ENCODE measurements at places on chromosomes 12 and 14.

GRCh38 chr12:124971603-124972002, 17.3 kb downstream of the DHX37 start:
- DNase-seq, result no peak

- no peak for DNase-seq
Observed at GRCh38 chr14:73783107-73783727, 68.4 kb upstream of the PTGR2 start.

- DNase-seq, result no peak
Observed at GRCh38 chr12:76030341-76031080, 1.1 kb downstream of the PHLDA1 start.

- DNase-seq, result no peak
Observed at GRCh38 chr12:120654656-120655055, 14.2 kb downstream of the CABP1 start.

DNA sequence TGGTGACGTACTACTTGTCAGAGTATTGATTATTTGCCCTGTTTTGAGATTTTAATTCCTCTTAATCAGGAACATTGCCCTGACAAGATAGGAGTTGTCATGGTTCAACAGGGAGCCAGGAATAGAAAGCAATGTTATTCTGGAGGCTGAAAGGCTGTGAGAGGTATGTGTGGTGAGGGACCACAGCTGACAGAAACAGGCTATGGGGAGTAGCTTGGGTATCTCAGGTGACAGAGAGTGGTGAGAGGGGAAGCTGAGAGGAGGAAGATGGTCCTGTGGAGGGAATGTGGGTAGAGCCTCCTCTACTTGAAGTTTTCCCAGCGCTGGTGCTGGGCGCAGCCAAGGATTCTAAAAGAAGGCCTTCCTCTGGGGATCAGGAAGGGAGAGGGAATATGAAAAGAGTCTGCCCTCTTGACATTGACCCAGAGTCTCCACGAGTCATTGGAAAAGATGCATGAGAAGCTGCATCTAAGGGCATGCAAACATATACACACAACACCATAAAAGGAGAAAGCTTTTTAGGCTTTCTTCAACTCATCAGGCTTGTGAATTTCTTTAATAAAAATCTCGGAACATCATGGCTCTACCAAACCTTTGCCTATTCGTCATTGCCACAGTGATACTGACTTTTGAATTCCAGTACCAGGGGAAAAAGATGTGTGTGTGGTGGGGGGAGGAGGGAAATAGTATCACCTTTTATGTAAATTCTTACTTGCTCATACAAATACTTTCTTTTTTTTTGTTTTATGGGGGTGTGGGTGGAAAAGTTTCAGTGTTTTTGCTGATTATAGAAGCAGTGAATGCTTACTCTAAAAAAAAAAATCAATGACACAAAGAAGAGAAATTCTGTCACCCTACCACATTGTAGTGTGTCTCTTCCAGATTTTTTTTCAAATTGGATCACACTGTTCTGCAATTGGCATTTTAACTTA, 39.9 kb upstream of the DHRS7 start:
- no peak for DNase-seq

GRCh38 chr12:111034886-111035577, 114.7 kb upstream of the MYL2 start:
- DNase-seq, result no peak

DNA sequence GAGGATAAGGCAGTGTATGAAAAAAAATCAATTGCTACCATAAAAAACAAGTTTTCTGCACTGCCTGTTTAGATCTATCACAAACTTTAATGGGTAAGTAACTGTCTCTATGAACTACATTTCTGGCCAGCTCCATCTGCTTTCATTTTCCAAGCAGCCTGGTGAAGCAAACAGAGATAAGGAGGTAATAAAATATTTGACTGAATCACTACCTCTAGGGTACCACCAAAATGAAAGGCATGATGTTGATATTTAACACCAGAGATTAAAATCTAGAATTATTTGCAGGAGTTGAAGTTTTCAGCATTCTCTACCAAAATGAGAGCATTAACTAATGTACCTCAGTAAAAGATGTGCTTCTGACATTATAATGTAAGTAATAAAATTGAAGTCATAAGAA, 863.5 kb upstream of the MGAT4C start:
- DNase-seq, result no peak

GRCh38 chr14:88210426-88210825, 112.6 kb downstream of the KCNK10 start:
- no peak for DNase-seq

- DNase-seq, result no peak
Observed at GRCh38 chr12:12916135-12916944, 25.0 kb downstream of the GPRC5A start.

GRCh38 chr14:20031058-20031457, 4.8 kb downstream of the OR4K13 start:
- DNase-seq, result no peak

GRCh38 chr14:90696720-90697119, 119.5 kb downstream of the TTC7B start:
- no peak for DNase-seq

GRCh38 chr14:105314287-105315200, at the start of gene PACS2:
PACS2 (plus strand) TSS chr14:105314748; CDS start chr14:105314919, 171 bp downstream.
- no peak for DNase-seq

DNA sequence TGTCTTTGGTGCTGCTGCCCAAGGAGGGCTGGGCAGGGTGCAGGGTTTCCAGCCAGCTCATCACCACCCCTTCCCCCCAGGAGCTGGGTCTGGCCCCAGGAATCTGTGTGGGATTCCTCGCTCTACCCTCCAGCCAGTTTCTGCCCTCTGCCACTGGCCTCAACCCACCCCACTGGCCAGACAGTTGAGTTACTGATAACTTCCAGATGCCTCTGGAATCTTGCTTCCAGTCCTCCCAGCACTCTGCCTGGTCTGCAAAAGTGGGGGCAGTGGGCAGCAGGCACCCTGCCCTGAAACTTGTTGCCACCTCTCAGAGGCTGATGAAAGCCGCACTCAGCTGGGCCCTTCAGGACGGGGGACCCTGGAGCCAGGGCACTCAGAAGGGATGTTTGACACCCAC, 20.1 kb upstream of the TBX3 start:
- no peak for DNase-seq

DNA sequence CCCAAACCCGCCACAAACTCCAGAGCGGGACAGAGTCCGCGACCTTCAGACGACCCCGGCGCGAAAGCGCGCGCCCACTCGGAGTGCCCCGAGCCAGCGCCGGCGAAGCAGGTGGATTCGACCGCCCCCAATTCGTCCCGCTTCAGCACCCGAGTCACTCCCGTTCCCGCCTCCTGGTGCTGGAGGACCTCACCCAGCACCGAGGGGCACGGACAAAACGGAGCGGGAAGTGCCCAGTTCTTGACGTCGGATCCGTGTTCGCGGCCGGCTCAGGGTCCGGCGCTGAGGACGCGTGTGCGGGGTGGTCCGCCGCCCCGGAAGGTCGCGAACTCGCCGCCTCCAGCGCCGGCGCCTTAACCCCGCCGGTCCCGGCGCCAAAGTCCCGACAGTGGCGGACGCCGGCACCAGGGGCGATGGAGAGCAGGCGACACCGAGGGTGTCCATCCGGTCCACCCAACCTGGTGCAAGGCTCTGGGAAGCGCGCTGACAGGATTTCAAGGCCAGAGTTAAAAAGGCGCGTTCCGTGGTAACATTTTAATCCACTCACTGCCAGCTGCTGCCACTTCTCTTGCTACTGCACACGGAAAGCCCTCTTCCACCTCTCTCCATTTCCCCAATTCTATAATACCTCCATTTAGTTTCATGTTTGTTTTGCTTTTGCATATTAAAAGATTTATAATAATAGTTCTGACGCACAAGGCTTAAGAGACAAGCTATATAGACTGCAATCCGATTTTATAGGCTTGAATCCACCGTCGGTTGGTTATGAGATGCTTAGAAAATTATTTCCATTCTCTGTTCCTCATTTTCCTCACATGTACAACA, 240.0 kb upstream of the CPNE8 start:
- no peak for DNase-seq

GRCh38 chr12:49632986-49633702, 9.8 kb downstream of the PRPF40B start:
- no peak for DNase-seq

- DNase-seq, result no peak
Observed at GRCh38 chr12:7042842-7043241, 17.7 kb upstream of the C1S start.

GRCh38 chr12:49236423-49236822, 28.5 kb upstream of the TUBA1C start:
- DNase-seq, result no peak

- no peak for DNase-seq
Observed at GRCh38 chr14:29056041-29056566, 289.5 kb downstream of the FOXG1 start.

- no peak for DNase-seq
Observed at GRCh38 chr12:48924617-48925303, 532 bp downstream of the FKBP11 start.

DNA sequence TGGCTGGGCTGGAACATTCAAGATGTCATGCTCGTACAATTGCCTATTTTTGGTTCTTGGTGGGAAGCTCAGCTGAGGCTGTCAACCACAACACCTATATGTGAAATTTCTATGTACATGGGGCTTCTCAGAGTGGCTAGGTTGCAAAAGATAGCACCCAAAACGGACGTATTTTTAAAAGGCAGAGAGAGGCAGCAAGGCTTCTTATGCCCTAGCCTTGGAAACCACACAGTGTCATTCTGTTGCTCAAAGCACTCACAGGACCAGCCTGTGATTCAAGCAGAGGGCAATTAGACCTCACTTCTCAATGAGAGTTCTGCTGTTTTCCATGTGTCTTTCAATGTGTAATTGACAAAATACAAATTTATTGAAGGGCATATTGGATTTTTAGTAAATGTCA, 134.0 kb downstream of the GXYLT1 start:
- no peak for DNase-seq

DNA sequence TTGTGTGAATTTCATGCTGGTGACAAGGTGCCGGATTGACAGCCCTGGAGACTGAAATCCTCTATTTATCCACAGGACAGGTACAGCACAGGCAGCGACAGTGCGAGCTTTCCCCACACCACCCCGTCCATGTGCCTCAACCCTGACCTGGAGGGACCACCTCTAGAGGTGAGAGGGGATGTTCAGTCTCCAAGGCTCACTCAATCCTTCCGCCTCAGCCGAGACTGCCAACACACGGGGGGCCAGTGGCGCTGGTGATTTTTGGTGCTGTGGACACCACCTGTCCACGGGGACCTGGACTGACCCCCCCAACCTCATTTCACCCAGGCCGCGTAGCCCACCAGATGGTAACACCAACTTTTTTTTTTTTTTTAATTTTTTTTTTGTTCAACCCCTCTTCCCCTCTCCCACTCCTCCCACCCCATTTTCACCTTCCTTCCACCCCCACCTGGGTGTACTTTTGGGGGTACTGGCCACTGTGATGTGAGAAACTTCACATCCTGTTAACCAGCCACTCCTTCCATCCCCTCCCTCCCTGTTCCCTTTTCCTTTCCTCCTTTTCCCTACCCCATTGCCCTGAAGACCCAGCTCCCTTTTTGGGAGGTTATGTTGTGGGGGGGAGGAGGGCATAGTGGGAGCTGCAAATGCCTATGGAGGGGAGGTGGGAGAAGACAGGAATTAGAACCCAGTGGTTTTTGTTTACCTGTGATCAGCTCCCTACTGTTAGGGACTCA, 12.9 kb downstream of the PCBP2 start:
- no peak for DNase-seq

DNA sequence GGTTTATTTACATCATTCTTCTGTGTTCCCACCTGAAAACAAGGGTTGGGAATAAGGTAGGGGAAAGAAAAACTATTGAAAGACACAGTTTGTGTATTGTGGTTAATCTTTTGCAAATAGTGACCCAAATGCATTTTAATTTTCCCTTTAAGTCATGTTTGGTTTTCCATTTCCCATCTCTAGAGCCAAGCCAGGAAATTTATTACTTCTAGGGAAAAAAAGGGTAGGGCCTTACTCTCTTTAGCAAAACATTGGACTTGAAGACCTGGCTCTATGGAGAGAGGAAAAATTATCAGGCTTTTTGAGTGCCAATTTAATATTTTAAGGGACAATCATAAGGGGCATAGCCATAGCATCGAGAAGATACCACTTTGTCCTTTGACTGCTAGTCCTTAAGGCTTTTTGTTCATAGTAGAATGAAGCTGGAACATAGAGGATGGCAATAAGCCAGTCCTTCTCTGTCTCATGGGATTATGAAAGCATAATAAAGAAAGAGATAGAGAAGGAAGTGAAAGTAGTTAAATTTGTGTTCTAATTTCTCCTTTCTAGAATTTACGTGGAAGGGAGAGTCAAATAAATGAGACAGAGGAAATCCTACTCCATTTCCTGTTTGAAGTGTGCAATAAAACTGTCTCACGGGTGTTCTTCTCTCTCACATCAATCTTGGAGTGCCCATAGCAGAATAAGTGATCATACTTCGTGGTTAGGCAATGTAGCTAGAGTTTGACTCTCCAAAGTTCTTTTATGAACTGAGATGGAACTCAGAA, 50.9 kb upstream of the PPFIA2 start:
- no peak for DNase-seq

DNA sequence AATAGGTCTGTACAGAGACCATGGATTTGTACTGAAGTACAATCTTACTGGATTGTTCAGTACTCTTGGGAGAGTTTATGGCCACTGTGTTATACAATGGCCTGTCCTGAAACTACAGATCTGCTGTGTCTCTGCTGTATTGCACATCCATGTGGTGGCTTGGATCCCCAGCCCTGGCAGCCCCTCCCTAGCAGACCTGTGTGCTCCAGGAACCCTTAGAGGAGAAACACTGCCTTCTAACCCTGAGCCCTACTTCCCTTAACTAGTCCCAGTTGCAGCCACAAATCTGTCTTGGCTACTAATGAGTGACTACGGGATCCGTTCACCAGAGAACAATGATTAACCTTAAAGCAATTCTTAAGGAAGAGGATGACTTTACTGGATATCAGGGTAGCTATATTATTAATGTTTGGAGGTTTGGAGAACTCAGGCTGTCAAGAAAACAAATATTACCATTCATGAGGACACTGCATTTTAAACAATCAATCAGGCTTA, 27.7 kb downstream of the RNF34 start:
- DNase-seq, result no peak

- no peak for DNase-seq
Observed at GRCh38 chr14:77012193-77012765, 16.2 kb downstream of the IRF2BPL start.

DNA sequence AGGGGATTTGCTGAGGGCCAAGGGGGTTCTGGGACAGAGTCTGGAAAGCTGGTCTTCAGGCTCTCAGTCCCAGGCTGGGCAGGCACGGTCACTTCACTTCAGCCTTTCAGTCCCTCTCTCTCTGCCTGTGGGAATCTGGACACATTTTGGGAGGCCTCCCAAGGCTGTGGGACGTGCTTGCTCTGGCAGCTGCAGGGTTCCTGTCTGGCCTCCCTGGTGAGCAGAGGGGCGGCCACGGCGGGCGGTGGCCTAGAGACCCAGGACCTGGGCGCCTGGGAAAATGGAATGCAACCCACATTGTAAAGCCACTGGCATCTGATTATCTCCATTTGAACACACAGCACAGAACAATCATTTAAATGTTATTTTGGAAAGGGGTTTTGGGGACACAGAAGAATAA, 10.1 kb upstream of the ALDH2 start:
- DNase-seq, result no peak
